ENCODE measurements at places on chromosomes 6 and 20.

DNA sequence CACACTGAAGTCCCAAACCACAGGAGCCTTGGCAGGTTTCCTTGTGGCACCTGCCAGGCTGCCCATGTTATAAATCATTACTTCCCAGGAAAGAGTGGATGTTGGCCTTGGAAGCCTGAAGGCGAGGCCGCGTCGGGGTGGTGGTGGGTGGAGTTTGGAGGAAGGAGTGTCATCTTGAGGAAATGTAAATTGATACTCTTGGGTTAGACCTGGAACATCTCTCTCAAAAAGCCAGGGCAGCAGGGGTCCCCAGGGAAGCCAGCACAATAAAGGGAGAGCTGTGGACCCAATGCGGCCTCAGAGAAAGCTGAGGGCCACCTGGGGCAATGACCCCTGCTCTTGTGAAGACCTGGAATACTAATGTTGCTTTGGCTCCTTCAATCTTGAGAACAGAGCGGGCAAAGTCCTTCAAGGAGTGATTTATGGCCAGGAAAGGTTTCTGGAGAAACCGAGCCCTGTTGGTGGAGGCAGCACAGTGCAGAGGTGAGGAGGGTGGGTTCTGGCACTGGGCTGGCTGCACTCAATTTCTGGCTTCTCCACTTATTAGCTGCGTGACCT lies 26.3 kb upstream of the TRAF3IP2 start:
- no peak for DNase-seq

- no peak for DNase-seq
These were observed 24.9 kb downstream of the DEFB125 start for GRCh38 chr20:112396-112795.

DNA sequence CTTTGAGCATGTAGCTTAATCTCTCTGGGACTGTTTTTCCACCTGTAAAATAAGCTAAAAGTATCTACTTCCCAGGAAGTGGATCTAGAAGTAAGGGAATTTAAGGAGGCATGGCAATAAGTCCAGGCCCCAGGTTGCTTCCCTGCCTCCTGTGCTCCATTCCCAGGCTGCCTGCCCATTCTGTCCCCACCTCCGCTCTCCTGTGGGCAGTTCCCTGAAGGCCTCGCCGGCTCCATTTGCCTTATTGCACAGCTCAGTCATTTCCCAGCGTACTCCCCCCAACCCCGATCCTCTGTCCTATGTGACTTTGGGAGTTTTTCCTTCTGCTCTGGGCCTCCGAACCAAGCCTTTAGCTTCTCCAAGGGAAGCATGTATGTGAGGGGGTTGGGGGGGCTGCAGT lies 4.6 kb downstream of the SLC29A1 start:
- no peak for DNase-seq

DNA sequence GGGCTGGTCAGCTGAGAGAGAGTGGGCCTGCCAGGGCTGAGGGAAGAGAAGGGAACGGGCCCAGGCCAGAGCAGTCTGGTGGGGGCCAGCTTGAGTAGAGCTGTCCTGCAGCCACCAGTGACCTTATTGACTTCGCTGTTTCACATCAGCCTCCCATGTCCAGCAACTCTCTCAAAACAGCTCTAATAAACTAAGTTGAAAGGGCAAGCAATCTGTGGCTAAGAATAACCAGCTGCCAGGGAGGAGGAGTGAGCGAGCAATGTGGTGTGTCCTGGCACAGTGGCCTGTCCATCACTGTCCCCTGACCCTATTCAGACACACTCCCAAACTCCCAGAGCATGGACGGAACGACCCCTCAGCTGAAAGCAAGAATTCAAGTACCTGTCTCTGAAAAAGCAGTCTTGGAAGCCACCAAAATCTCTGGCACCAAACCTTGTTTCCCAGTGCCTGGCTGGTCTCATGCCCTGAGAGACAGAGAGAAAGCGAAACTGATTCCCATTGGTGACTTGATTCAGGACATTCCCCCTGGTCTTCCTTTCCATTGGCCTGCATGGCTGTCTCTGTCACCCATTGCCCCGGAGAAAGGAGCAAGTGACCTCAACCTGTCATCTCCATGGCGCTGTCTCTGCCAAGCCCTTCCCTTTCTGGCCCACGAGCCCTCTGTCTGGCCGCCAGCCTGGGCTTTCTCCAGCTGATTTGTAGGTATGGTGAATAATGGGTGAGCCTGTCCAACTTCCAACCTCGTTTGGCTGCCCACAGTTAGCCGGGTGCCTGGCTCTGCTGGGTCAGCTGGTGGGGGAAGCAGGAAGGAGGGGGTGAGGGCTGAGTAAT lies at the start of gene DDO:
TSS of gene DDO (minus strand) at position 490 of the 831 bp plus-strand sequence. CDS start 2,113 bp downstream, outside the sequence.
- no peak for DNase-seq

DNA sequence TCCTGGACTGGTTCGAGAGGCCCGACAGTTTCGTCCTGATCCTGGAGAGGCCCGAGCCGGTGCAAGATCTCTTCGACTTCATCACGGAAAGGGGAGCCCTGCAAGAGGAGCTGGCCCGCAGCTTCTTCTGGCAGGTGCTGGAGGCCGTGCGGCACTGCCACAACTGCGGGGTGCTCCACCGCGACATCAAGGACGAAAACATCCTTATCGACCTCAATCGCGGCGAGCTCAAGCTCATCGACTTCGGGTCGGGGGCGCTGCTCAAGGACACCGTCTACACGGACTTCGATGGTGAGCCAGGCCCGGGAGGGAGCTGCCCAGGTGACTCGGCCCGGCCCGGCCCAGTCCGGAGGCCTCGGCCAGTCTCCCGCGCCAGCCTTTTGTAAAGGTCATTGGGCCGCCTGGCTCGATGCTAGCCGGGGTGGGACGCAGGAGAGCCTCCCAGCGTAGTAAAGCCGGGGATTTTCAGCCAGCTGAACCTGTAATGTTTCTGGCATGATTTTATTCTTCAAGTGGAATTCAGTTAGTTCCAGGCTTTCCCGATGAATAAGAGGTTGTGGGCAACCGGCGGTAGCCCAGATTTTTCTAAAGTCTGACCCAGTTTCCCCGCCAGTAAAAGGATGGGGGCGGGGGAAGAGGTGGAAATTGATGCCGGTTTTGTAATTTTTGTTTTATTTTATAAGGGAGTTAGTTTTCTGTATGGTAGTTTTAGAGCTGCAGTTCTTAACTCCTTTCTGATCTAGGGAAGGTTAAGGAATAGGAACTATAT lies 1.4 kb downstream of the PIM1 start:
- DNase-seq = peak; percentile 84

- no peak for DNase-seq
These were observed 19.5 kb downstream of the PERP start for GRCh38 chr6:138087593-138088325.

Data from erythroblast (primary cell).